Skin of body (tissue), 3 donors: ENCODE measurements at places on chromosomes 11 and 22. TPM values are rescaled to one million over a fixed set of nuclear protein-coding genes. Genes with fewer than 3 reads are reported as not detected.

The P4HA3 gene
- total RNA-seq = 0.79 TPM

DNA sequence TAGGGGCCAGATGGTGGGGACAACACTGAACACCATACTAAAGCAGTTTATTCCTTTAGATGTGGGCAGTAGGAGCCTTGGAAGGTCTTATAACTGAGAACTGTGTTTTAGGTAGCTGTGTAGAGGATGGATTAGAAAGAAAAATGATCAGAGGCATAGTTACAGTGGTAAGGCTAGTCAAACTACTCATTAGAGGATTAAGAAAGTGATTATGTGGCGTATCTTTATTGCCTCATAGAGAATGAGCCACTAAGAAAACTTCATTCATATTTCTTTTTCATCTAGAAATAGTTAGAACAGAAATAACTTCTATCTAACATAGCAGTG lies 155.8 kb upstream of the RASSF10 start:
- DNase-seq = no peak

DNA sequence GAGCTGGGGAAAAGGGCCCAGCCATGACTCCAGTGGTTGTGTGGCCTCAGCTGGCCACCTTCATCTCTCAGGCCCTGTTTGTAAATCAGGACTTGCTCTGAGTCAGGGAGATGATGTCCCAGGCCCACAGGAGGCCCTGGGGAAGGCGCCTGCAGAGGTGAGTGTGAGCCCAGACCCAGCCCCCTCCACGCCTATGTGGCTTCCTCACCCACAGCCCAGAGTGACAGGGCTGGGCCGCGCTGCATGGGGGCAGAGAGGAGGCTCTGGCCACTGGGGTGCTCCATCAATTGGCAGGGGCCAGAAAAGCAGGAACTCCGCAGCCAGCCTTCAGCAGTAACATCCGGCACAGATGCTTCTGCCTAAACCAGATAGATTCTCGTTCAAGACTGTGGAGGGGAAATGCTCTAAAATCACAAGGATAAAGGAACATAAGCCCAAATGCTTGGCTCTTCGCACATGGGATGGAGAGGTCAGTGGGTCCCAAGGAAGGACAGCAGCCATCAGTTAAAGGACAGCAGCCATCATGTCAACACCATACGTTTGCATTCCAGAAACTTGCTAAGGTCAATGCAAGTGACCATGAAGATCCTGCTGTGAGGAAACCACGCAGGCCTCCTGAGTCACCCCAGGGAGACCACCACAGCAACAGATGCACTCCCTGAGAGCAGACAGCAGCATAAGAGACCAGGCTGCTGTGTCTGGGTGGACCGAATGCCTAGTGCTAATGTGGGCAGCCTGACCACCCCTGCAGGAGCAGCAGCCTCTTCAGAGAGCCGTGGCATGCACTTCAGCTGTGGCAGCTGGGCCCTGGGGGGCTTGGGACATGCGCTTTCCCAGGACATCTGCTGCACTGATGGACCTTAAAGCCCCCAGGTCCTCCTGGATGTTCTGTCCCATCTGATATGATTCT lies 28.3 kb downstream of the OSBPL5 start:
- no peak for DNase-seq

The ELF5 gene
- total RNA-seq = 25.5 TPM

DNA sequence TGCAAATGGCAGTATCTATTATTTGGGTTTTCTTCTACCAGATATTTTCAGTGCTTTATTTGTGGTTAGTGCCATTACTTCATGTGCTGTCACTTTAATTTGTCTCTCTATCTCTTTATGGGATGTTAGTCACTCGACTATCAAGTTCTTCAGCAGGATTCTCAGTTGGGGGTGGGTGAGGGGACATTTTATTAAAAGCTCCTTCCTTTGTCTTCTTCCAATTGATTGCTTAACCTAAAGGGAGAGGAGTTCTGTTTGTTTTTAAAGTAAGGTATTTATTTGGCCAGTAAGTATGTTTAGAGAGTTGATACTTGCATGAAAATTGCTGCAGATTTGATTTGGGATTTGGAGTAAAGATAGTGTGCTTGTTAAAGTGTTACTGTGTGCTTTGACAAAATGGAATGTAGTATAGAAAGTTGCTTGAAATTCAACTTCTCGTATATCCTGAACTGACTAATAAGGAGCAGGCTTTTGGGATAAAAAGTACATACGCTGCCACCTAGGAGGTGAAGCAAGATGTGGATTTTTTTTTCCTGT lies 10.3 kb downstream of the YAP1 start:
- DNase-seq = no peak

DNA sequence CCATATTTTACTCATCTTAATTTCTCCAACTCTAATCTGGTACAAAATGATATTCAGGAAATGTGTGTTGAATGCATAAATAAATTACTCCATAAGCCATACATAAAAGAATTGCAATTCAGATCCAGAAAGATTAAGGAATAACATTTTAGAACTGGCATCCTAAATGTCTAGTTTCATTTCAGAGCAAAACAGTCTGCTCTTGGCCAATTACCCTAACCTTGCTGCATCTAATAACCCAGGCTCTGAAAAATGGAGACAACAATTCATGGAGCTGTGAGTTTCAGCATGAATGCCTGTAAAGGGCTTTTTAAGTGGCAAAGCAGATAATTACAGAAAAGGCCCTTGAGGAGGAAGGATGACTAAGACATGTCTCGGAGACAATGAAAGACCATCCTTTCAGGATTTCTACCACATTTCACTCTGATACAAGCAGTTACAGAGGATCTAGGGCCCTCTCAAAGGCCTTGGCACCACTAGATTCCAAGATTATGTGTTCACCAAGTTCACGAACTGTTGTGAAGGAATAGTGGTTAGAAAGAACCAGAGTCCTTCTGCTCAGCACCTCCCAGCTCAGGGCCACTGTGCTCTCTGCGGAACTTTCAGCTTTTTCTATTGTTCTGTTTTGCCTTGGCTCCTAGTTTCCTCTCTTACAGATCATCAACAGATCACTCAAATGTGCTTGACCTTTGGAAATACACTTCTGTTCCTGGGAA lies 157.6 kb upstream of the BLID start:
- DNase-seq = no peak
